GM12865 (cell line): ENCODE measurements at places on chromosomes 4 and X.

- no peak for DNase-seq
Measured at GRCh38 chr4:28792917-28793597, 1927.1 kb upstream of the PCDH7 start.

GRCh38 chr4:184282251-184282713, 64.6 kb upstream of the ENPP6 start:
- peak; percentile 96 for DNase-seq

- DNase-seq = no peak
Measured at GRCh38 chr4:81688085-81688484, 216.4 kb upstream of the RASGEF1B start.

GRCh38 chr4:76476571-76476970, 41.5 kb downstream of the SHROOM3 start:
- no peak for DNase-seq

- DNase-seq = no peak
Measured at GRCh38 chrX:143634663-143635455, 1.0 kb downstream of the SLITRK4 start.

- no peak for DNase-seq
Measured at GRCh38 chr4:3674479-3674851, 91.7 kb upstream of the ADRA2C start.

- peak; percentile 78 for DNase-seq
Measured at GRCh38 chrX:48957477-48957826, at the start of gene OTUD5. Gene OTUD5, minus strand, starts transcription at chrX:48957607. Its CDS starts 37 bp downstream, at chrX:48957570.

DNA sequence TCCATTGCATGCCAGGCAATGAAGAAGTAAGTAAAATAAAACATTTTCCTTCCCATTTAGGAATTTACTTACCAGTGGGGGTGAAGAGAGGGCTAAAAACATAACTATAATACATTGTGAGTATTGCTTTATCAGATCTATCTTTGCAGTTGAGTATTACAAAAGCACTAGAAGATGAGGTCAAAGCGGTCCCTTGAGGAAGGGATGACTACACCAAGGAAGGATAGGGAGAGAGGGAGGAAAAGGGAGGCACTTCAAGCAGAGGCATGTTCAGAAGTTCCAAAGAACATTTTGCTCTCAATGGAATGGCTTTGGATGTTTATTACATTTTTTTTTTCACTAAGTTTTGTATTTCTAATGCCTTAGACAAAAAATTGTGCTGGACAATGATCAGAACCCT, 127.8 kb downstream of the TET2 start:
- no peak for DNase-seq

- DNase-seq = no peak
Measured at GRCh38 chr4:135277068-135277979, 1075.7 kb upstream of the PABPC4L start.

DNA sequence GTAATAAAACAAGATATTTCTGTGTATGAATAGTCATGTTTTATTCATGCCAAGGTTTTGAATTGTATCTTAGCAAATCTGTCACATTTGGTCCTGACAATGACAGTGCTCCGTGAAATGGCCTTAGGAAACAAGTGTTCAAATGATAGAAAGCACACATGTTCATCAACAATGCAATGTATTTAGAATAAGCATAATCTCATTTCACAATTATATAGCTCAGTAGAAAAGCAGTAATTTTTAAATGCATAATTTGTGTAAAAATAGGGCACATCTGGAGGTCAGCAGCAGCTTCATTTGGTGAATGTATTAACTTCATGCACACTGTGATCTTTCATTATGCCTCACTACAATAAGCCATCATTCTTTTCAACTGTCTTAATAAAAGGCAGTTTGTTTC, 380.4 kb downstream of the GPM6A start:
- DNase-seq = no peak

GRCh38 chr4:84690481-84690880, 107.6 kb downstream of the CDS1 start:
- no peak for DNase-seq

- no peak for DNase-seq
Measured at GRCh38 chr4:43716721-43717395, 731.8 kb downstream of the KCTD8 start.

GRCh38 chr4:127748957-127749356, 18.8 kb downstream of the SLC25A31 start:
- peak; percentile 8 for DNase-seq

- peak; percentile 23 for DNase-seq
Measured at GRCh38 chrX:41009850-41010846, 75.1 kb upstream of the USP9X start.

- DNase-seq = no peak
Measured at GRCh38 chrX:132689612-132690563, 201.1 kb upstream of the MBNL3 start.

DNA sequence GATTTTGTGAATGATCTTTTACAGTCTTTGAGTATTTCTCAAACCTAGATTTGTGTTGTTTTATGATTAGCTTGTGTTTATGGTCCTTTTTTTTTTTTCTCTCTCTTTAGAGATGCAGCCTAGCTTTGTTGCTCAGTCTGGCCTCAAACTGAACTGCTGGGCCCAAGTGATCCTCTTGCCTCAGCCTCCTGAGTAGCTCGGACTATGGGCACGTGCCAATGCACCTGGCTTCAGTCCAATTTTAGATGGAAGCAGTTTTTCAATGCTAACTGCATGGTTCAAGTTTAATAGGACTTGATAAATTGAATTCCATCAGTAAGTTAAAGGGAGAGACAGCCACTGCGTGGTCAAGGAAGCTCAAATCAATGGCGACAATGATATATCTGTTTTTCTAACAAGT, 3.8 kb upstream of the FGG start:
- no peak for DNase-seq

GRCh38 chr4:26459054-26459755, 31.1 kb downstream of the CCKAR start:
- DNase-seq = peak; percentile 69

DNA sequence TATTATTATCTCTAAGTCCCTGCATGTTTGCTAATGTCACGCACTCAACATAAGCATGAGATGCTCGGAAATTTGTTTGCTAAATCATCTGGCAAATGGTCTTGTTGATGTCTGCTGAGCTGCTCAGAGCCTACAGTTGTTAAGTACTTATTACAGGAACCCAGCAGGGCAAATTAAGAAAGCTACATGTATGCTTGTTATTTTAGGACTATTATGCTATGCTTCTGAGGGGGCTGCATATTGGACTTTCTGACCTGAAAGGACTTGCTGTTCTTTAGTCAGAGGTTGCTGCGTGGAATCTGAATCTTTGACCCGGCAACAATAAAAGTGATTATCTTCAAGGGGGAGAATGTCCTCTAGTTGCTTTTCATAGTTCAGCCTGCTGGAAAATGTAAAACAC, 36.3 kb upstream of the TENM3 start:
- DNase-seq = no peak

GRCh38 chrX:55119712-55120111, 30.9 kb downstream of the PAGE2 start:
- DNase-seq = no peak

- no peak for DNase-seq
Measured at GRCh38 chr4:159129814-159130550, 27.1 kb downstream of the RAPGEF2 start.

- no peak for DNase-seq
Measured at GRCh38 chr4:151806511-151806927, 45.7 kb upstream of the GATB start.

GRCh38 chrX:22691966-22692565, 307.7 kb upstream of the DDX53 start:
- DNase-seq = no peak

DNA sequence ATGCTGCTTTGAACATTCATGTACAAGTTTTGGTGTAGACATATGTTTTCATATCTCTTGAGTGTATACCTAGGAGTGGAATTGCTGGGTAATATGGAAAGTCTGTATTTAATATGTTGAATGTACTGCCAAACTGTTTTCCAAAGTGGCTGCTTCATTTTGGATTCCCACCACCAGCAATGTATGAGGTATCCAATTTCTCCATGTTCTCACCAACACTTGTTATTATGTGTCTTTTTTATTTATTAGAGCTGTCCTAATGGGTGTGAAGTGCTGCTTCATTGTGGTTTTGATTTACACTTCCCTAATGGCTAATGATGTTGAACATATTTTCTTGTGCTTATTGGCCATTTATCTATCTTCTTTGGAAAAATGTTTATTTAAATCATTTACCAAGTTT, 60.4 kb downstream of the BCOR start:
- DNase-seq = no peak

GRCh38 chr4:187064033-187064432, 340.4 kb upstream of the FAT1 start:
- no peak for DNase-seq

DNA sequence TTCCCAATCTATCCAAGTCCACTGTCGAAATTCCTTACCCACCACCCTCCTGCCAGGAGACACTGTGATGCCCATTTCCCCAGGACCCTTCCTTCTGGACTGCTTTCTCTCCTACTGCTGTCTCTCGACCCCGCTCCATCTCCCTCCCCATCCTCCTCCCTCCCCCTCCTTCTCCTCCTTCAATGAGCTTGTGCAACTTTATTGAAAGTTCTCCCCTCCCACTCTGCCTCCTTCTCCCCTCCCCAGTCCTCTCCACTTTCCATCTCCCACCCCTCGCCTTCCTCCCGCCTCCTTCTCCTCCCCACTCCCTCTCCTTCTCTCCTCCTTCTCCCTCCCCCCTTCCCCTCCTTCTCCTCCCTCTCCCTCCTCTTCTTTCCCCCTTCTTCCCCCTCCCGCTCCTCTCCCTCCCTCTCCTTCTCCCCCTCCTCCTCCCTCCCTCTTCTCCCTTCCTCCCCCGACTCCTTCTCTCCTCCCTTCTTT, 116.6 kb upstream of the FAT1 start:
- DNase-seq = no peak

DNA sequence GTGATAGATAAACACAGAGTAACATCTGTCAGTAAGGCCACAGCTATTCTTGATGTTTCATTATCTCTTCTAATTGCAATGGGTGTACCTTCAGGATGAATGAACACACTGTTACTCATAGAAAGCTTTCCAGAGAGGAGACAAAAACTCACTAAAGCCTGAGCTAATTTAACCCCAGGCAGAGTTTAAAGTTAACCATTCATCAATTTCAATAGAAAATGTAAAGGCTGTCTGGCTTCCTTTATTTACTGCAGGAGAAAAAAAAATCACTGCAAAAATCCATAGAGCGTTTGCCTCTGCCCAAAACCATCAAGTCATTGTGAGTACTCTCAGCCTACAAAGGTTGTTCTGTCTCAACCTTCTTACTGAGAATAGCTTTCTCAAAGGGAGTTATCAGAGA, 376.9 kb downstream of the PPP4R3C start:
- DNase-seq = no peak

DNA sequence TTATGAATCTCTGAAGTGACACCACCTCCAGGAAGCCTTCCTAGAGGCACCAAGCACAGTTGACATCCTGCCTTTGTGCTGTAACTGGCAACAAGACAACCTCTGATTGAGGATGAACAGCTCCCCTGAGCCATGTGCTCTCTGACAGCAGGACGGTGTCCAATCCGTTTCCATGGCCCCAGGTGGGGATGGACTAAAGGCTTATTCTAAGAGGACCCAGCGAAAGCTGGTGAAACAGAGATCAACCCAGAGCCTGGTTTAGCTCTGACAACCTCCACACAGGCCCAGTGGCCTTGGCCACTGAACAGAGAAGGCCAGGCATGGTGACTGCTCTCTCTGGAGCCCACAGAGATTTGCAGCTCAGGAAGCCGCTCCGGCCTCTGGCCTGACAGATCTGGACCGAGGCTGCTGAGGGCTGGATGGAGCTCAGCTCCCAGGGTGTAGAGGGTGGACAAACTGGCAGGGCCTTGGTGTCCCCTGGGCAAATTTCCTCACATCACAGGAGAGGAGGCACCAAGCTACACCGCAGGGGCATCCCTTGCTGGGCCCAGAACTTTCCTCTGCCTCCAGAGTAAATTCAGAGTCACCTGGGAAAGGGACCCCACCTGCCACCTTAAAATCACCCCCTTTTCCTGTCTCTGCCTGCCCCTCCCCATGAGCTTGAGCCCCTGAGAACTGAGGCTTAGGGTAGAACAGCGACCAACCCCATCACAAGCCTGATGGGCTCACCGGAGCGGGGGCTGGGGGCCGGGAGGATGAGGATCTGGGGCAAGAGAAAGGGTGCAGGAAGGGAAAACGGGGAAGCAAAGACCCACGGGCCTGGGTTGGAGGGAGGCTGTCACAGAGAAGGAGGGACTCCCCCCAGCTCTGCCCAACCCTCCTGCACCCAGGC, 40.2 kb downstream of the HMX1 start:
- no peak for DNase-seq

DNA sequence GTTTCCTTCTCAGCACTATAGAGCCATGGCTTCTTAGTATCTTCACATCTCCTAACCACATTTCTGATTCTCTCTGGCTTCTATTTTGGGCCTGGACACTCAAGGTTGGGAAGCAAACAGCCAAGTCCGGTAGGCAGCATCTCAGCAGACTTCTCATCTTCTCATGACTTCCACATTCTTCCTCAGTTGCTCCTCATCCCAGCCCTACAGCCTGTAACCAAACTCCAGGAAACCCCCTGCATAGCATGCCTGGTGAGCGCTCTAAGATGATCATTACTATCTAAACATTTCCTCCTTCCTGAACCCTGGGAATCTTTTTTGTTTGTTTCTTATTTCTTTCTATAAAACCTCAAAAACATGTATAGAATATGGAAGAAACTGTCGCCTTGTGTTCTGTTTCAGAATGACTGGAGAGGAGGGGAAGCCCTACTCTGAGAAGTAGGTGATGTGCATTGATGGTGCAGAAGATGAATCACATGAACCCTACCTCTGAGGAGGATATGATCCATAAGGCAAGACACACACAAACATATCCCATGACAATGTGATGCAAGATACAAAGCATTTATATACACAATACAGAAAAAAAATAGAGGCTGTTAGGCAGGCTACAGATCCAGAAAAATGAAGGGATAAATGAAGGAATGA, 219.8 kb upstream of the GYPA start:
- DNase-seq = no peak

GRCh38 chrX:31298916-31299315, 227.1 kb upstream of the FTHL17 start:
- no peak for DNase-seq

GRCh38 chr4:176340871-176341685, 21.3 kb downstream of the SPCS3 start:
- peak; percentile 61 for DNase-seq

- no peak for DNase-seq
Measured at GRCh38 chr4:112374850-112375249, 77.7 kb downstream of the ALPK1 start.

DNA sequence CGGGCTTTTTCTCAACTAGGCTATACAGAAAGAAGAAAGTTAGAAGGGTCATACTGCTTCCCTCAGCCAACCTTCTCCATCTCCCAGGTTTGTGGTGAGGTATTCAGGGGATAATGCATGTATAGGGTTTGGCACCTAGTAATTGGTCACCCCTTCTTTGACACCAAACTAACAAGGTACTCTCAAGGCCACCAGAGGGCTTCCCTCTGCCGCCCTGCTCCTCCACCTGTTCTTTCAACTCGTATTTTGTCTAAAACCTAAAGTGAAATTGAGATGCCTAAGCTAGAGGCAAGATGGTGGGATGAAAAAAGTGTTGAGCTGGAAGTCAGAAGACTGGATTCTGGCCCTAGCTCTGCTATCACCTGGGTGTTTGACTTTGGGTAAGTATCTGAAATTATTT, 22.0 kb downstream of the CT47C1 start:
- DNase-seq = peak; percentile 1
